Activated CD4-positive, CD25-positive, alpha-beta regulatory T cell (primary cell): ENCODE measurements at places on chromosomes 2 and 18.

- DNase-seq = no peak
Observed at GRCh38 chr2:85329181-85329651, 1.4 kb upstream of the TGOLN2 start.

GRCh38 chr2:16882706-16883105 is 217.1 kb upstream of the CYRIA start:
- DNase-seq = no peak

GRCh38 chr2:7517851-7518250 is 600.6 kb downstream of the RNF144A start:
- no peak for DNase-seq

DNA sequence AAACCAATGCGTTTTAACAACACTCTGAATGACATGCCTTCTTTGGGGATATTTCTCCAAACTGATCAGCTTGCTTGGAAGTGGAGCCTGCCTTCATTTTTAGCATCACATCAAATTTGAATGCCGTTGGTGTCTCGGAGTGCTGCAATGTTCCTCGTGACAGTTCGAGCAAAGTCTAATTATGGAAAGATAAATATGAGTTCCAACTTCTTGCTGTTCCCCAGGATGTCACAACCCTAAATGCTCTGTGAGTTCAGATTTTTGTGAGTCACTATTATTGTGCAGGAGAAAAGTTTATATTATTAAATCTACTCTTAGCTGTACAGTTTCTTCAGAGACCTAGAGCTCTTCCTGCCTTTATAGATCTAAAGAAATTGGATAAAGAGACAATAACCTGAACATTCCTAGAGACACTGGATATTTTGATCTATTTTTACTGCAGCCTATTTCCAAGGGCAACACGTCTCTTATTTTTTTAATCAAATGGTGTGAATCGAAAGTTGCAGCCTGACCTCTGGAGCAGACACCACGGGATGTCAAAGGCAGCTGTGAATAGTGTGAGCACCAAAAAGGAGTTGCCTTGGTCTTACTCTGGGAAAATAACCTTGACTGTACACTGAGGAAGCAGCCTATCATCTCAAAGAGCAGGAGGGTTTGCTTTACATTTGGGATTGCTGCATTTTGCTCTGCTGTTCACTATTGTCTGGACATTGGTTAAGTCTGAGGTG is 330.1 kb downstream of the TDRD15 start:
- no peak for DNase-seq

DNA sequence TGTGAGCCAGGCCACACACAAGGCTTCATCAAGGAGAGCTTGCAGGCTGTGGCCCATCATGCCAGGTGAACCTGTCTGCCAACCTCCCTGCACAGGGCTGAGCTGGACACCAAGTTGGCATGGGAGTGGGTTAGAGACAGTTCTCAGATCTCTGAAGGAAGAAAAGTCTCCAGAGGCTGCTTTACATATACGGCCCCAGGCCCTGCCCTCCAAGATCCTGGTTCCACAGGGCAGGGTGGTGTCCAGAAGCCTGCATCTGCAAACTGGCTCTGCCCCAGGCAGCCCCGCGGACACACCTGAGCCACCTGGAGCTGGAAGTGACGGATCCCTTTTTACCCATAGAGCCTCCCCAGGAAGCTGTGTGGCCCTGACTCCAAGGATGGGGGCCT is 24.2 kb upstream of the HES6 start:
- no peak for DNase-seq

DNA sequence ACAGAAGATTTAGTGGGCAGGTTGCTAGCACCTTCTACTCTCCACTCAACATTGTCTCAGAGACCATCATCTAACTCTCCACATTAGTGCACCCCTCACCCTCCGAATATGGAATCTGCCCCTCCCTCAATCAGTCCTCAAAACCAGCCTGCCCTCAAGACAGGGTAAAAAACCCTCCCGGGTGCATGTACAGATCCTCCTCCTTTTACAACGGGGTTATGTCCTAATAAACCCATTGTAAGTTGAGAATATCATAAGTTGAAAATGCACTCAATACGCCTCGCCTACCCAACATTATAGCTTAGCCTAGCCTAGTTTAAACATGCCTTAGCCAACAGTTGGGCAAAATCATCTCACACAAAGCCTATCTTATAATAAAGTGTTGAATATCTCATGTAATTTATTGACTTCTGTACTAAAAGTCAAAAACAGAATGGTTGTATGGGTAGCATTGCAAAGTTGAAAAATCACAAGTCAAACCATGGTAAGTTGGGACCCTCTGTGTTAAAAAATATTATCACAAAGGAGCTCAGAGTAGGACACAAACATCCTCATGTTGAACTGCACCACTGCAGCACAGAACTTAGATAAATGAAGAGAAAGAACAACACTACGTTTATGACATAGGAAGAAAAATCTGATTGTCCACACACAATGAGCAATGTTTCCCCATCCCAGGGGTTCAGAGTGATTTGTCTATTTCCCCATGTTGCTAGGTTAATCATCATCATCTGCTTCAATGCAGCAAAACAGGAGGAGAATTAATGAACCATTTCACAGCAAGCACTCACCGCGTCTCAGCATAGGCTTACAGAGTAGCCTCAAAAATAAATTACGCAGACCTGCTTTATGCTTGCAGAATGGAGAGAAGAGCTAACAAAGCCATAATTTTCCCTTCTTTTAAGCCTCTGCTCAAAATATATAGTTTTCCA is 184.1 kb upstream of the ARL4C start:
- DNase-seq = no peak

- DNase-seq = no peak
Observed at GRCh38 chr2:214410918-214411554, at the start of gene VWC2L. TSS of gene VWC2L (plus strand) at chr2:214411054. CDS start at chr2:214414194, 3,140 bp downstream.

- DNase-seq = no peak
Observed at GRCh38 chr2:236875906-236876505, 209.7 kb upstream of the COPS8 start.

GRCh38 chr2:174395969-174396630 is 570 bp downstream of the SCRN3 start:
- DNase-seq = no peak

DNA sequence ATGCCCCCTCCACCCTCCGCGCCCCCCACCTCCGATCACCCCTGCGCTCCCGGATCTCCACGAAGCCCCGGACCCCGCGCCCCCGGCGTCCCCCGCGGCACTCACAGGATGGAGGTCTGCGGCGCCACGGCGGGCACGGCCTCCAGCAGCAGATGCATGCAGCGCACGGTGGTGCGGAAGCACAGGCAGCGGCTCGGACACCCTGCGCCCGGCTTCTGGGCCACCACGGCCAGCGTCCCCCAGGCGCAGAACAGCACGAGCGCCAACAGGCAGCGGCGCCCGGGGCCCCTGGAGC is 217 bp downstream of the PXDN start:
- DNase-seq = no peak

DNA sequence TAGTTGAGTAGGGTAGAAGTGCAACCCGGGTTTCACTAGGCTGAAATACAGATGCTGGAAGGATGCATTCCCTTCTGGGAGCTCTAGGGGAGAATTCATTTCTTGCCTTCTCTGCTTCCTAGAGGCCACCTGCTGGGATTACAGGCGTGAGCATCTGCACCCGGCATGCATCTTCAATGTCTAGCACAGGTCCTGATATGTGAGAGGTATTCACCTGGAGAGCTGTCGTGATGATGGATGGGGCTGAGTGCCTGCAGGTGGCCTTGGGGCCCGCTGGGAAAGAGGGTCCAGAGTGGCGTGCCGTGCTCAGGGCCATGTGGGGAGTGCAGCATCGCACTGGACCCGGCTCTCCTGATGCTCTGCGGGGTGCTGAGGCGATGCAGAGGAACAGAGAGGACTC is 6.6 kb upstream of the NTSR2 start:
- DNase-seq = no peak

DNA sequence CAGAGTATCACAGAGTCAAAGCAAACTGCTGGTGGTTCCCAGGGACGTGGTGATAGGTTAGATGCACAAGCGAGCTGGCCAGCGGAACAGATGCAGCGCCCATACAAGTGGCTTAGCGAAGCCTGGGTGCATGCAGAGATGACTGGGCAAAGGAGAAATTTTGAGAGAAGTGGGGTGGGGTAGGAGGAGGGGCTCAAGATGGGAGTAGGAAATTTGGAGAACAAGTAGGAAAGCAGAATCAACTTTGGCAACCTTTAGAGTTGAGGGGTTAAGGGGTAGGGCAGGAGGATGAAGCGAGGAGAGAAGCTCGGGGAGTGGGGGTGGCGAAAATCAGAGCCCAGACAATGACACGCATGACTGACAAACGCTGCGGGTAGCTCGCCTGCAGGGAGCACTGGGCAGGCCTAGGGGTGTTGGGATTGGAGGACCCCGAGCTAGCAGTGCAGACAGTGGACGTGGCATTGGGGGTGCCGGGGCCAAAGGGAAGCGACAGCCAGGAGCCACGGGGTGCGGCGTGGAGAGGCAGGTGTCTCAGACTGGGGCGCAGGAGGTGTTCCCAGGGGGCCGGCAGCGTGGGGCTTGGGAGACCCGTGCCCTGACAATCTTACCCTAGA is 431 bp downstream of the FAM98A start:
- peak; percentile 42 for DNase-seq

- no peak for DNase-seq
Observed at GRCh38 chr2:98058191-98058975, 28.6 kb upstream of the VWA3B start.

- no peak for DNase-seq
Observed at GRCh38 chr2:223044092-223044836, 7.7 kb upstream of the KCNE4 start.

GRCh38 chr2:141015341-141016047 is 1115.3 kb downstream of the LRP1B start:
- DNase-seq = no peak

DNA sequence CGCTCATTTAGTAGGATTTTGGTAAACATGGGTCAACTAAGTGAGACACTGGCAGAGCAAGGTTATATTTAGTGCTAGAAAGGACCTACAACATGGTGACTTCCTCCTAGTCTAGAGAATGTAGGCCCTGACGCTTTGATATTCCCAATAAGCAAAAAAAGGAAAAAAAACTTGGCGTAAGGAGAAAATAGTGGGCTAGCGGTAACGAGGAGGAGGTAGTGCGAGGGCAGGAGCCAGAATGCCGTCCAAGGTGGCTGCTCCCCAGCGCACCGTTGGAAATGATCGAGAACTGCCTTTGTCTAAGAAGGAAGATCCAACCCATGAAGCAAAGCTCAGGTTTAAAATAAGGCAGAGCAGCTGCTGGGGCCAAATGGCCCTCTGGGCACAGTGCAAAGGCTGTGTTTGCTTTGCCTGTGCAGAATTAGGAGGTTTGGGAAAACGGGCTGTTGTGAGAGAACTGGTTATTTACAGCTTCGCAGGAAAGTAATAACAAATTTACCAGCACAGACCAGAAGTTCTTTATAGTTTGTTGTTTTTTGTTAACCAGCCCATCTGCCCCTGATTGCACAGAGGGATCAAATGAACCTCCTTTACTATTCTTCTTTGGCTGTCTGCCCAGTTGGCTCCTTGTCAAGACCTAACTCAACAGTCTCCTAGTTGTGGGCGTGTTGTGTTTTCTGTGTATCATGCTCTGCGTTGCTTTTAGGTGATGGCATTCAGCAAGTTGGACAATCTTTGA is 86.6 kb downstream of the ITGB1BP1 start:
- DNase-seq = no peak

DNA sequence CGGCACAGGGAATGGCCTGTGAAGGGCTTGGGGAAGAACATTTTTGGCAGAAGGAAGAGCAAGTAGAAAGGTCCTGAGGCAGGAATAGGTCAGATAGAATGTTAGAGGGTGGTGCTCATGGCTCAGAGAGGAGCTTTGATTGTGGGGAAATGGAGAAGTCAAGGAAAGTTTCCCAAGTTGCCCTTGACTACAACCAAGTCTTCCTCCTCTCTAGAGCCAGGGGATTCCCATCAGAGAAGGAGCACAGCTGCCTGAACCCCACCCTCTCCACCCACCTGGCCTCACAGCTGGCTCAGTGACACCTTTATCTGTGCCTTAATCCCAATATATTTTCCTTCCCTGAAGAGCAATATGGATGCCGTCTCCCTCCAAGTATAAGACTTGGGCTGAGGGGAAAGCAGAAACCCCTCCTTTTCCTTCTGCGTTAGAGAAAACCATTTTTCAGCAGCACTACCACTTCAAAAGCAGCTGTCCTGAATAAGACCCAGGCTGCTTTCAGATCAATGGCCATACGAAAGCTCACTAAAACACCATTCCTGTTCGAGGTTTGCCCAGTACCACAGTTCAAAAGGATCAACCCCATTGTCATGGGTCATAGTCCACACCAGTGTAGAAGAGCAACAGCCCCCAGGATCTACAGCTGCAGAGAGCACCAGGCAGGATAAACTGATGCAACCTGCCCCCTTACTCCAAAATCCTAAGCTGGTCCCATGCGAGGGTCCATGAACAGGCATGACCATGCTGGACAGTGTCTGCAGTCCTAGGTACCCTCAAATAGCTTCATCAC is 199.6 kb downstream of the AFF3 start:
- no peak for DNase-seq

DNA sequence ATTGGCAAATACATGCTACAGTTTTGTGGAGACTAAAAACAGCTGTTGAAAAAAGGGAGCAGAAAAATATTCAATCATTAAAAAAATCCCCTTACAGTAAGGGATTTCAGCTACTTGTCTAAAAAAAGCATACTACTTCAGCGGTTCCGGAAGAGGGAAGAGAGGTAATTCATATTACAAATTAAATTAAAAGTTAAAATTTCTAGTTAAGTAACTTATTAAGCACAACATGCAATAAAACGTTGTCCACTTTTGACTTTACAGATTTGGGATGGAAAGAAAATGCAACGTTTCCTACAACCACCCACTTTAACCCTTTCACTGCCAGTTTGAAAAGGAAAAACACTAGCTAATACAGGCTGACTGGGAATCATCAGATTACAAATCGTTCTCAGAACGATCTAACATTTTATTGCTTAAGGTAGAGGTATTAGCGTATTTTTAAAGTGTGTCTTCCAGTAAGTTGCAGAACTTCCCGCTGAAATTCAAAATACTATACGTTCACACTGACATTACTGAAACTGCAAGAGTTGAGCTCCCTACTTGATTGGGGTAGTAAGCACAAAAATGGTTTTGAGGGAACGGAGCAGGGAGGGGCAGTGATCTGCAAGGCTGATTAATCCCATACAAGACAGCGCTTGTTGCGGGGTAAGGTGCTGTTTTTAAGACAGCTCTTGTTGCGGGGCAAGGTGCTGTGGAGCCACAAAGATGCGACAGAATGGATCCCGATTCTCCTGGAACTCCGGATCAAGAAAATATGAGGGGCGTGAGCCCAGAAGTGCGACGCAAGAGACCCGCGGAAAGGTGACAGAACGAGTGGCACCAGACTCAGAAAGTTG is 743 bp downstream of the HADHA start:
- no peak for DNase-seq

DNA sequence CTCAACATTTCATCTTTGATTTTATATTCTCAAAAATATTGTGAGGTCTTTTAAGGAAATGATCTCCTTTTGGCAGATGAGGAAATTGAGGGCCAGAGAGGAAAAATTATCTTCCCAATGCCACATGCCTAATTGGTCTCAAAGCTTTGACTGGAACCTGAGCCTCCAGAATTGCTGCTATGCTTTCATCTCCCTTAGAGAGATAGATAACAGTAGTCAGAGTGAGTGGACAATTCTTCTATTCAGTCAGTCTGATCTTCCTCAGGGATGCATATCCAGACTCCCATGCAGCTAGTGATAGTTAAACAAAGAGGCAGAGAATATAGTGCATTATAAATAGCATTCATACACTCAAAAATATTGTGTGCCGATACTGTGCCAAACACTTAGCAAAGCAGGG is 3.8 kb upstream of the CLASP1 start:
- DNase-seq = no peak
